ENCODE measurements at places on chromosomes 11 and 22. TPM values are rescaled to one million over a fixed set of nuclear protein-coding genes. Genes with fewer than 3 reads are reported as not detected.

- peak; percentile 9 for DNase-seq
Observed at GRCh38 chr11:35619116-35619854, 1.0 kb downstream of the FJX1 start.

DNA sequence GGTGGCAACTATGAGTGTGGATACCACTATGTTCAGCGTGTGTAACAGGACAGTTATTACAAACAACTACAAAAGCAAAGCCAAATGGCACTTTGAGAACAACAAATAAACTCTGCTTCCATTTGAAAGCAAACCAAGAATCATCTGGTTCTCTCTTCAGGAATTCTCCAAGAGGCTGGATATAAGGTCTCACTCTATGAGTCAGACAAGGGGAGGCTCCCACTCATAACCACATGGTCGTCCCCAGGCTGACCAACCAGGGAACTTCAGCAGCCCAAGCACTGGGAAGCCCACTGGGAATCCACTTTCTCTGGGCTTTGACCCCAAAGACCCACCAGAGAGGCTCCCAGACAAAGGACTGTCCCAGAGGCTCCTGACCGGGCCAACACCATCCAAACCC is 35.3 kb downstream of the DGCR2 start:
- DNase-seq = no peak

DNA sequence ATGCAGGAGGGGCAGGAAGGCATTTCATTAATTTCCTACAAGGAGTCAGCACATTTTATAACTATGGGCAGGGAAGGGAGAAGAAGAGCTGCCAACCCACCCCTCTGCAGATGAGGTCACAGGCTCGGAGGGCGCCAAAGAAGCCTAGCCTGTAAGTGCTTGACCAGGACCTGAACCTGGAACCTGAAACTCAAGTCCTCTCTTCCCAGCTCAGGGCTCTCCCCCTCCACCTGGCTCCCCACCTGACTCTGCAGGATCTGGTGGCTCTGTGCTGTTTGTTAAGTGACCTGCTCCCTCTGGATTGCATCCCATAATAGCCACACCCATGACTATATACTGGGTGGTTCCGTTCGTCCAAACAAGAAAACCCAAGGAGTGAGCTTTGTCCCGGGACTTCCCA is 27.3 kb downstream of the SCGB1A1 start:
- DNase-seq = peak; percentile 37

DNA sequence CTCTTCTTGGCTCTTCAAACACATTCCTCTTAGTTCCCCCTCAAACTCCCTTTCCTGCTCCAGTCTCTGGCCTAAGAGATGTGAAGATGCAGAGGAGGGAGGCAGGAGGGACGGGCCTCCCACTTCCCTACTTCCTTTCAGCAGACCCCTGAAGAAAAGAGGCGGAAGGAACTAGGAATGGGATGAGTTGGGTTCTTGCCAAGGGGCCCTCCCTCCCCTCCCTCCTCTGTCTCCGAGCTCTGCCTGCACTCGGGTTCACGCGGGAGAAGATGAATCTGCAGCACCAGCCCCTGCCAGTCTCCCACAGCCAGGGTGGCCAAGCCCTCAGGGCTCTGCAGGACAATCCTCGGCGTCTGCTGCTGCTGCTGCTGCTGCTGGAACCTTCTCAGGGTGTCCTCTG is 24.3 kb upstream of the PKNOX2 start:
- DNase-seq = no peak

GRCh38 chr22:39534591-39535356 is 2.2 kb upstream of the RPS19BP1 start:
- peak; percentile 58 for DNase-seq

Gene SOX10
- total RNA-seq = not detected

GRCh38 chr22:42544686-42545085 is 9.1 kb upstream of the SERHL2 start:
- DNase-seq = no peak

- no peak for DNase-seq
Observed at GRCh38 chr22:49662681-49663080, 165.0 kb downstream of the BRD1 start.

Gene GDPD4
- not detected for total RNA-seq

Gene MOV10L1
- total RNA-seq = not detected

DNA sequence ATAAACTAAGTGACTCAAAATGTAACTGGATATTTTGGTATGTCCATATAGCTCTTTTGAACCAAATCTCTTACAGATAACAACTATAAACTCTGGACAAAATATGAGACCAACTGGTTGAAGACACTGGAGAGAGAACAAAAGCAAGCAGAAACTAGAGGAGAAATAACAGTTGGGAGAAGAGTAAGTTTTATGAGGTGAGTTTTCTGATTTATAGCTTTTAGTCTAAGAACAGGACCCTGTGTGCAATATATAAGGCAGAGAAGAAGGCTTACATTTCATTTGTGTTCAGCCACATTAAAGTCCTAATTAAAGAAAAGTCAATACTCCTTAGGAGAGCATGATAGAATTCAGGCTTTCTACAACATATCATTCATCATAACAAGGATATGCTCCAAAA is 71.0 kb upstream of the AMOTL1 start:
- DNase-seq = no peak

Gene ZC3H7B
- 40.9 TPM for total RNA-seq

DNA sequence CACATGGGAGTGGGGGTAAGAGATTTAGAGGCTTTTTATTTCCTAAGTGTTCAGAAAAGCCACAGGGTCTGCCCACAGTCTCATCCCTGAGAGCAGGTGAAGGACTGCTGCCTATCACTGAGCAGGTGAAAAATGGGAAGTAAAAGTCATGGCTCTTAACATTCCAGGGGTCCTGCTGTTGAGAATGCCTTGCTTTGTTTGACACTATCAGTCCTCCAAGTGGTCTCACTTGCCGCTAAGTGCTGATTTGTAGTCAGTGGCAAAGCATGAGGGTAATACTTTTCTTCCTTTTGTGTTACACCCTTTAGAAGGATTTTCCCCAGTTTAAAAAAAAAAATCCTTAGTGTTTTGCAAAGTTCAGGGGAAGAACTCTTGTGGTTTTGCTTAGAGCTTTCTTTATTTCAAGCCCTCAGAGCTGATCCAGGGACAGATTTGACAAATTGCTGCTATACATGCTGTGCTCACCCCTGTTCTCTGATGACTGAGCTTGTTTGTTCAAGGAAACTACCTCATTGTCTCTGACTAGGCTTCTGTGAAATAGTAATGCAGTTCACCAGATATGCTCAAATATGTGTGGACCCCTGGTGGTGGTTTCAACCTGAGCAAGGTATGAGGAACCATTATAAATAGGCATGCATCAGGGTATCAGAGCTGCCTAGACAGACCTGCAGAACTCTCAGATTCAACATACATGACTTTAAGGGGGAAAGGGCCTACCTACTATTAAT is 141.0 kb downstream of the ARHGAP42 start:
- peak; percentile 87 for DNase-seq

GRCh38 chr11:115891581-115891980 is 387.4 kb upstream of the CADM1 start:
- DNase-seq = no peak

DNA sequence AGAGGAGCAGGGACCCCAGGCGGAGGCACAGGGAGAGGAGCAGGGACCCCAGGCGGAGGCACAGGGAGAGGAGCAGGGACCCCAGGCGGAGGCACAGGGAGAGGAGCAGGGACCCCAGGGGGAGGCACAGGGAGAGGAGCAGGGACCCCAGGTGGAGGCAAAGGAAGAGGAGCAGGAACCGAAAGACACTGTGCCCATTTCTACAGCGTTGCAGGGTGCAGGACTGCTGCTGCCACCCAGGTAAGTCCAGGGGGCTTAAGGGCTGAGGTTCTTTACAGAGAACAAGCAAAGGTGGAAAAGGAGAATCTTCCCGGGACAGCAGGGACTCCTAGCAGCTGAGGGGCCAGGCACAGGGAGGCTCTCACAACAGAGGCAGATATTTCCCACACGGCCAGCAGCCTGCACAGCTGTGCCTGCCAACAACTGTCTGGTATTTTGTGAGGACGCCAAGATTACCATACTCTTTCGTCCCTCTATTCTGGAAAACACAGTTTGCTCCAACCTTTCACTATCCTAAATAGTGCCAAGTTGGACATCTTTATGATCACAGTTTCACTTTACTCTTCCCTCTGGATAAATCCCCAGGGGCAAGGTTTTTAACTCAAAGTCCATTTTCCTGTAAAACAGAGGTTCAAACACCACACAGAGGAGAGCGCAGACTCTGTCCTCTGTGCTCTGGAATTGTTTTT is 39.4 kb downstream of the SHANK2 start:
- DNase-seq = no peak

GRCh38 chr22:38006906-38007305 is 22.6 kb upstream of the SOX10 start:
- DNase-seq = no peak

- no peak for DNase-seq
Observed at GRCh38 chr11:127943763-127944162, 643.6 kb downstream of the ETS1 start.

Gene CBY1
- 10.5 TPM for total RNA-seq

- no peak for DNase-seq
Observed at GRCh38 chr11:119424775-119425174, 1.8 kb upstream of the THY1 start.

DNA sequence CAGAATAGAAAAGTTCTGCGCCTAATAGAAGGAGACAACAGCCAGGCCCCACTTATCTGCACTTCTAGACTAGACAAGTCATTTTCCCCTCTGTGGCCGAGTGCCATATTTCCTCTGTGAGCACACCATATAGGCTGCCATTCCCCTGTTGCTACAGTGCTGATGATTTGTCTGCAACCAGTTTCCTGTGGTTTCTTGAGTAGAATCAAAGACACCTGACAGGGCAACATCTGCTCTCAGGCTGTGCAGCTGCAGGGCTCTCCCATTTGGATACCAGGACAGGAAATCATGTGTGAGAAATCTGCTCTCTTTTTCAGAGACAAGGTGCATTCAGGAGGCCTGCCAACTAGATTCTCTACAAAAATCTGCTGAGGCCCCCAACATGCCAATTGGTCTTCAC is 879.3 kb downstream of the DLG2 start:
- DNase-seq = no peak

GRCh38 chr11:8729067-8729466 is 46.5 kb downstream of the RPL27A start:
- no peak for DNase-seq

- DNase-seq = no peak
Observed at GRCh38 chr11:69909561-69910518, 90.6 kb upstream of the FGF3 start.

DNA sequence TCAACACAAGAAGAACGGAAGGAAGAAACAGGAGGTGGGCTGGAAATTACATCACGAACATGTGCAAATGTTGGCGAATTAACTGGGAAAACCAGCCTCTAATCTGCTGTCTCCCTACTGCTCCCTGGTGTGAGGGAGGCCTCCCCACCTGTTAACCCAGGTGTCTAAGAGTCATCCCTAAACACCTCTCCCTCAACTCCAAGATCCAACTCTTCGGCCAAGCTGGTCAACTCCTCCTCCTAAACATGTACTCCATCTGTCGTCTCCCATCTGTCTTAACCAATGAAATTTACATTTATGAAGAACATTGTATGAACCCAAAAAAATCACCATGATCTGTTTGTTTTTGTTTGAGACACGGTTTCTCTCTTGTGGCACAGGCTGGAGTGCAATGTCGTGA is 154.2 kb downstream of the LARGE1 start:
- DNase-seq = no peak

- DNase-seq = peak; percentile 19
Observed at GRCh38 chr11:62269654-62270278, at the start of gene SCGB2A2. SCGB2A2 (plus strand) TSS chr11:62270158; CDS start chr11:62270217, 59 bp downstream.

GRCh38 chr11:35579557-35580396 is 38.5 kb upstream of the FJX1 start:
- DNase-seq = peak; percentile 22

DNA sequence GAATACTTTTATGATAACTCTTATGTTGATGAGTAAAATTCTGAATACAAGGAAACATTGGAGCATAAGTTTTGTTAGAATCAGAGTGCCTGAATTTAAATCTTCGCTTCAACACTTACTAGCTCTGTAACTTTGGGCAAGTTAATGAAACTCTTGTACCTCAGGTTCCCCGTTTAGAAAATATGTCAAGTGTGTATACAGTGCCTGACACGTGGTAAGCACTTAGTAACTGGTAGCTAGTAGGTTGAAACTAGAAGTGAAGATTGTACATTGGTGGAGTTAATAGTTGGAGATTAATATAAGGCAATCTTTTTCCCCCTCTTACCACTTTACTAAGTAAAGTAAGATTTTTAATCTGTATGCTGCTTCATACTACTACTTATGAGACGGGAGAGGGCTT is 24.8 kb upstream of the NAT10 start:
- no peak for DNase-seq

- no peak for DNase-seq
Observed at GRCh38 chr22:48453171-48453570, 1374.5 kb downstream of the BRD1 start.

- no peak for DNase-seq
Observed at GRCh38 chr22:50530580-50530876, 716 bp upstream of the TYMP start.

Gene TPBGL
- not detected for total RNA-seq

Gene TSPAN32
- total RNA-seq = 2.5 TPM

Gene OR8G5
- not detected for total RNA-seq

Gene TBX10
- total RNA-seq = 5.4 TPM

DNA sequence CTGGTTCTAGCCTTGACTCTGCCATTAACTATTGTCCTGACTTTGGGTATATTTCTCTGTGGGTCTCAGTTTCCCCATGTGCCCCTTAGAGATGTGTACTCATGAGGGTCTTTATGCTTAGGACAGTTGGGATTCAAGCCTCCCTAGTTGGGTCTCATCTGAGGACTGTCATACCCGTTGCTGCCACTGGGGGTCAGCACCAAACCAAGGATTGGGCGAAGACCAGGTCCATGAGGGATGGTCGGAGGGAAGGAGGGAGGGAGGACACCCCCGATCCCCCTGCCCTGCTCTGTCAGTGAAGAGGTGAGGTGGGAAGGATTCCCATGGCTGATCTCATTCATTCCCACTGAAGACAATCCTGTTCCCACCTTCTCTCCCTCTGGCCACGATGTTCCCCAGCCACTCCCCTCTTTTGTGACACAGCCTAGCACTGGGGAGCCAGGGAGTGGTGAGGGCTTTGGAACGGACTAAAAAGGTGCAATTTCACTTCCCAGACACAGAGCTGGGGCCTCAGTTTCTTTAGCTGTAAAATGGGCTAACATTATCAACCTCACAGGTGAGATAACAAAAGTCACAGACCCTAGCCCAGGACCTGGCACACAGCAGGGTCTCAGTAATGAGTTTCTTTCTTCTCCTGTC is 12.4 kb upstream of the KLHL35 start:
- DNase-seq = peak; percentile 87

DNA sequence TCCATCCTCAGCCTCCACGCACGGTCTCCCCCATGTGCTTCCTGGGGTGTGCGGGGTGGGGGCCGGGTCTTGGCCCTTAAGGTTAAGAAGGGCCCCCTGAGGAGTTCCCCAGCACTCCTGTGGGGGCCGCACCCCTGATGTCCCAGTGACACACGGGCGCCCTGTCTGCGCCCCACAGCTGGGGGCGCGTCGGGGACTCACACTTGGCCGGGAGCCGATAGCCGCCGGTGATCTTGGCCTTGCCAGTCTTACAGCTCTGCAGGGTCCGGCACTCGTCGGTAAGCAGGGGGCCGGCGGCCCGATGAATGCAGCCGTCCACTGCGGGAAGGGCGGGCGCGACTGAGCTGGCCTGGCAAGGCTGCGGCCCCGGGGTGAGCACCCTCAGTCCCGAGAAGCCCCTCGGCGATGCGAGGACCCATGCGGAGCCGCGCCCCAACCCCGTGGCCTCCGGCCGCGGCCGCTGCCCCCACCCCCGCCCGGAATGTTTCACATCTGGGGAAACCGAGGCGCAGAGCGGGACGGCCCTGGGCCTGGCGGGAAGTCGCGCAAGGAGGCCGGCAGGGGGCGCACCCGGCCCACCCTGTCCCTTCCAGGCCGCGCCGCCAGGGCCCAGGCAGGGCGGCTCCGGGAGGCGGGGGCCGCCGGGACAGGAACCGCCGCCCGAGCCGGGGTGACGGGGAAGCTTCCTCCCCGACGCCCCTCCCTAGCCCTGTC is 13.9 kb downstream of the OTUB1 start:
- DNase-seq = no peak

Gene NLRP14
- not detected for total RNA-seq

Gene DERL3
- total RNA-seq = 0.79 TPM
